Stimulated activated CD8-positive, alpha-beta memory T cell treated with anti-CD3 and anti-CD28 coated beads, Interleukin-4, amount 100 ng/mL, for 4 hours (primary cell): ENCODE measurements at places on chromosomes 4 and X.

GRCh38 chrX:76919761-76920160 lies 492.3 kb downstream of the MAGEE1 start:
- DNase-seq, result no peak

DNA sequence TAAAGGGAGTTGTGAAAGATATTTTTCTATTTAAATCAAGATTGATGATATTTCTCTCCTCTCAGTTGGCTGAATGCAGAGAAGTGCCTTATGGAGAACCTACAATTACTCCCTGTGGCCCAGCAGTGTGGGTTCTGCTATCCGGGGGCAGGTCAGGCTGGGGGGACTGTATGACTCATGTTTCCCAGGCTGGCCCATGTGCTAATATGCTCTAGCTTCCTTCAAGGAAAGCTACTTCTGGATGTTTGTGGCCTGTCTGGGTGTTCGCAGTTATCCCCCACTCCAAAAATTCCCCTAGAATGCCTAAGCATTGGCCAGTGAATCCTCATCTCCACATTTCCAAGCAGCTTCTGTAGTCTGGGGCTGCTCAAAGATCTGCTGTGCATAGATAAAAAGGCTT lies 58.9 kb upstream of the SPP1 start:
- no peak for DNase-seq

GRCh38 chrX:39922926-39923325 lies 174.8 kb downstream of the BCOR start:
- no peak for DNase-seq

DNA sequence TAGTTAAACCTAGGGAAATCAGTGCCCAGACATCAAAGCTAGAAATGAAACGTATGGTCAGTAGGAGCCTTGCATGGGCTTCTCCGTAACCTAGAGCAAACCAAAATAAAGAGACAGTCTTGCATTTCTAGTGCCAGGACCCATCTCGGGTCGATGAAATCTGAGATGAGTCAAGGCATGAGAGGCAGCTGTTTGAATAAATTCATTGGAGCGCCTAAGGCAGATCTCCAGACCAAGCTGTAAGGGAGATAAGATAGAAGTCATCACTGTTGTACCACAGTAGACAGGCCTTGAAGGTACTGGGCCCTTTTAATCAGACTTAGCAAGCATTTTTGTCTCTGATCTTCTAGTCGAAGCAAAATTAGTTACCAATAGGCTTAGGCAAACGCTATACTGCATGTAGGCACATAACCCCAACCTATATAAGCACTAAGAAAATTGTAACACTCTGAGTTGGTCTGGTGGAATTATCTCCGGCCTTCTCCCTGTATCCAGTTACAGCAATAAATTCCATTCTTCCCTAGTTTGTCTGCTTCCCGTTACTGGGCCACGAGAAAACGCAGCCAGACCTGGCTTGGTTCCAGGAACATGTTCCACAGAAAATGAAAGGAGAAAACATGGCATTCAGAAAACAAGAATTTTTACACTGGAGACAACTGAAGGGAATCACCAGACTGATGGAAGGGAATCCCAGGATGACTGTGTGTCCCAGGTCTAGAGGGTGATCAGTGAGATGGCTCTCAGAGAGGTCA lies 21.1 kb upstream of the PAPSS1 start:
- DNase-seq, result no peak

- DNase-seq, result no peak
These were observed 696 bp upstream of the CA5B start for GRCh38 chrX:15737190-15737958.

GRCh38 chr4:173446416-173446815 lies 47.5 kb upstream of the SCRG1 start:
- DNase-seq, result no peak

DNA sequence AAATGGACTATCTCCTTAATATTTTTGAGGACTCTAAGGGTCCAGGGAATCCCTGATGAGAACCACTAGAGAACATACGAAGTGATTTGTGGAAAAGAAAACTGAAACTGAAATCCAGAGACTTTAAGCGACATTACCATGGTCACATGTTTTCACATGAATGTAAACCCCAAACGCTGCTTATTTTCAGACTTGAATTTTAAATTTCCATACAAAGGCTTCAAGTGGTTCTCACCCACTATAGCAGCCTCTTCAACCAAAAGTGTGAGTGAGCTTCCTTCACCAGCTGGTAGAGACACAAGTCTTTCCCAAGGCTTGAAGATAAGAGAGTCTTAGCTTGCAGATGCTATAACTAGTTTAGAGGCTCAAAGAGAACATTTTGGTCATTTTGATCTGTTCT lies 232.7 kb downstream of the MGST2 start:
- DNase-seq, result no peak

DNA sequence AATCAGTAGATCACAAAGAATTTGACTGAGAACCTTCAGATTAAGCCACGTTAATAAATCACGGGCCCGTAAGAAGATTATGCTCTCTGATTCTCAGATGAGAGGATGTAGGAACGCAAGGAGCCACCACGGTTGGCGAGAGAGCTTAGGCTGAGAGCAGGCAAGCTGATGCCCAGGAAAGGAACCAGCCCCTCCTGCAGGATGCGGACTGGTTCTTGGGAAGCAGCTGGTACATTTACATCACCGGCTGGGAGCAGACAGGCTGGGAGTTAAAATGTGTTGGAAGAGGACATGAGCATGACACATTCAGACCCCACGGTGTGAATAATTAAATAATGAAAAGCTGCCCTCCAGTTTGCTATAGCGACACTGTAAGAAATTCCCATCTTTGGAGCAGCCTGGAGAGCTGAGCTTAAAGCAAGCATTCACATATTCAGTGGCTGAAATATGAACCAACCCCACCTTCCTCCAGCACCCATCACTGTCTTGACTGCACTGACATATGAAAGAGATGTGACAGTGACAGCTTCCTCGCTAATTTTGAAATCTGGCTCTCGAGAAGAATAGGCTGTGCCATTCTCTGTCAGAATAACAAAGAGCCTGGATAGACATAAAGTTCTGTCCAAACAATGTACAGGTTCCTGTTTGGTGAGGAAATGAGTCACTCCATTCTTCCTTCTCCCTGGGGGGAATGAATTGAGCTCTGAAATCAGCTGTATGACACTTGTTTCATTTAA lies 33.1 kb downstream of the LNX1 start:
- no peak for DNase-seq

GRCh38 chrX:18394477-18394876 lies 30.9 kb upstream of the CDKL5 start:
- DNase-seq, result no peak

GRCh38 chr4:94913316-94913715 lies 155.6 kb downstream of the BMPR1B start:
- no peak for DNase-seq

DNA sequence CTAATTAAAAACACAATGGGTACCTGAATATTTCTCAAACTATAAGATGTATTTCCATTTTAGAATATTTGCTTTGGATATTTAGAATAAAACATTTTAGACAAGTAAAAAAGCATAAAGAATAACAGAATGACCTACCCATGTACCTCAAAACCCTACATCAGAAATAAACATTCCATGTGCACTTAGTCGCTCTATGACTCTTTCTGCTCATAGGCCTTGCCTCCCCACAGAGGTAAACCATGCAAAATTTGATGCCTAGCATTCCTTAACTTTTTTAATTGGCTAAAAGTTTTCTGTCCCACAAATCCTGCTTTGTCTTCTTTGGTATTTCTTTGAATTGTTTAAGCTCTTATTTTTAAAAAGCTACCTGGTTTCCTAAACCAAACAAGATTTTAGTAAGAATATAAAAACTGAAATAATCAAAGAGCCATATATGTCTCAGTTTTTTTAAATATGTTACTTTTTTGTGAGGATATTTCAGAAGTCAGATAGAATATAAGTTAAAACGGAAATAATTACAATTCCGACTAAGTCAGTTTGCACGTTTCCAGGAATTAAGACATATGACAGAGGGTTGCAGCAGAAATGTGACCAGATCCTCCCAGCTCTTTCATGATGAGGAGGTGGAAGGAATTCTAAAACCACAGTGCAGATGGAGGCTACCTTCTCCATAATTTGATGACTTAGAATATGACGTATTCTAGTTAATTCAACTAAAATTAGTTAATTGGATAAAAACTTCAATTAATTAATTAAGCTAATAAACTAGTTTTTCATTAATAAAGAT lies 102.5 kb downstream of the FIP1L1 start:
- no peak for DNase-seq

GRCh38 chr4:8261851-8262535 lies 7.6 kb upstream of the HTRA3 start:
- no peak for DNase-seq

- DNase-seq, result no peak
These were observed 207.4 kb upstream of the CXCL13 start for GRCh38 chr4:77398256-77398655.

- DNase-seq, result no peak
These were observed 280.1 kb downstream of the PABPC4L start for GRCh38 chr4:133921280-133922195.

- DNase-seq, result no peak
These were observed 8.9 kb downstream of the MSANTD1 start for GRCh38 chr4:3257556-3258482.

DNA sequence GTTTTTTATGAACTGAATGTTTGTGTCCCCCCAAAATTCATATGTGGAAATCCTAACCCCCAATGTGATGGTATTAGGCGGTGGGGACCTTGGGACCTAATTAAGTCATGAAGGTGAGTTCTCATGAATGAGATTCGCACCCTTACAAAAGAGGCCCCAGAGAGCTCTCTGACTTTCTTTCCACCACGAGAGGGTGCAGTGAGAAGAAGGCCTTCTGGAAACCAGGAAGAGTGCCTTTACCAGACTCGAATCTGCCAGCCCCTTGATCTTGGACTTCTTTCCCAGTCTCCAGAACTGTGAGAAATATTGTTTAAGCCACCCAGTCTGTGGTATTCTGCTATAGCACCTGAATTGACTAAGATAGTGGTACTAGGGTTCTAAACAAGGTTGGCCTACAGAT lies 40.8 kb downstream of the STK26 start:
- no peak for DNase-seq

DNA sequence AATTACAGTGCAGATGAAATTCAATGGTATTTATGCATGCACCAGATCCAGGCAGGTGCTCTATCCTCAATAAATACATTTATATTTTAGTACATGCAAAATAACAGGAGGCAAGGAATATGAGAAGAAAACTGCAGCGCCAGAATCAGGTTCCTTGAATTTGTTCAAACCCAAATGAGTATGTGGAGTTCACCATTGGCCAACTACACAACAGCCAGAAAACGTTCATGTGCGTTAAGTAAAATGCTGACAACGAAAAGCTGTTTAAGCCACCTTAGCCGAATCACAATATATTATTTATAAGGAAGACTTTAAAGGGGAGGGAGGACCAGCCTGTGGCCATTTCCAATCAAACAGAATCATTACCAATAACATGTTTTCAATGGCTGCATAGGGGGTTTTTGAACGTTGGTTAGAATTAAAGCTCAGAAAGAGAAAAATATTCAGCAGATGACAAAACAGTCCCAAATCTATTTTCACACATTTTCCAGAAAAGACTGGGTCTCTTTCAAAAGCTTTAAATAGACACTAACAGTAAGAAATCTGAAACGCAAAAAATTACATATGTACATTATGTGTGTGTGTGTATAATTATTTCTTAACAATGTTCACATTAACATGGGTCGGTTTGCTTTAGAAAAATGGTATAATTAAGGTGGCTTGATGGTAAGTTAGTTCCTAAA lies 171.9 kb downstream of the LDB2 start:
- DNase-seq, result no peak

GRCh38 chr4:120858776-120859175 lies 63.8 kb downstream of the PRDM5 start:
- DNase-seq, result no peak

GRCh38 chr4:188435381-188435780 lies 296.1 kb downstream of the TRIML1 start:
- no peak for DNase-seq

GRCh38 chr4:106344647-106344970 lies 24.0 kb downstream of the GIMD1 start:
- DNase-seq, result no peak

GRCh38 chr4:31041853-31042252 lies 321.7 kb downstream of the PCDH7 start:
- DNase-seq, result no peak

GRCh38 chr4:147842573-147842972 lies 110.7 kb downstream of the ARHGAP10 start:
- no peak for DNase-seq

GRCh38 chr4:8464381-8464780 lies 23.8 kb downstream of the TRMT44 start:
- no peak for DNase-seq

- DNase-seq, result no peak
These were observed 89.5 kb downstream of the BMP3 start for GRCh38 chr4:81120055-81120454.

DNA sequence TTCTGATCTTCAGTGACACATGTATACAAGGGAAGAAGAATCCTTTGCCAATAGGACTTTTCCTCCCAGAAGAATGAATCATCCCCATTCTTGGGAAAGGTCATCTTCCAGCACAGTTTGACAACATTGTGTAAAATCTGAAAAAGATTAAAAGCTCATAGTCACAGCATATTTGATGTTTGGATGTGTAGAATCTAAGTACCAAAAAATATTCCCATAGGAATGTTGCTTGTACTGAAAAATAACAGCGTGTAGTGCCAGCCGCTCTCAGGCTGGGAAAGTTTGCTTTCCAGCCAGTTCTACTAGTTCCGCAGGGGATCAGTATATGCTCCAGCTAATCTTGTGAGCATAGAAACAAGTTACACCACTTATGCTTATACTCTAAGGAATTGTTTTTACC lies 74.7 kb upstream of the IL13RA1 start:
- DNase-seq, result no peak

DNA sequence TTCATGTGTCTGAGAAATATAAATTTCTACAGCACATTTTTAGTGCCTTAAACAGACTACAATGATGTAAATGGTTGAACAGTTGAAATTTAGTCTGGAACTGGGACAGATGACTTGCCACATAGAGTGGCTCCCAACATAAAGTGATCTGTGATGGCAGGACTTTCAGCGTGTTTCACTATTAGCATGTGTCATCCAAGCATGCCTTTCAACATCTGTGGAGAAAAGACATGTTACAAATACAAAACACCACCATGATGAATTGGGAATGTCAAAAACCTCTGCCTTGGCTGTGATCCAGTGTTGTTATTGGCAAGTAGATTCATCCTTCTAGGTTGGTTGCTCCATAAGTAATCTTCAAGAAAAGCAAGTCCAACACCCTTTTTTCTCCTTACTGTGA lies 348.7 kb downstream of the MAPK10 start:
- no peak for DNase-seq

DNA sequence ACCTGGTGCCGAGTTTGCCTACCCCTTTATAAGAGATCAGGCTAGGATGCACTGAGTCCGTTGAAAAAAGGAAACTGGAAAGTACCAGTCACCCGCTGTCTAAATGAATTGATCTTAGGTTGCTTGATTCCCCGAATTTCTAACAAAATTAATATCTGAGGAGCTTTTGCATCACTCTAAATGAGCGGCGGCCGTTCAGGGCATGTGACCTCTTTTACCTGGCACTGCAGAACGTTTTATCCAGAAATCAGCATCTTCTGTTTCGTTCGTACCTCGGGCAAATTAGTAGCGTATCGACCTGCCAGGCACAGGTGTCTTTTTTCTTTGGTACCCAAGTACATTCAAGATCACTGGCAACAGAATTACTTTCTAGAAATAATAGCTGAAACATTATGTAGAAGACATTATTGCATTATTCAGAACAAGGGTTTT lies 876 bp downstream of the KLHL2 start:
- DNase-seq, result no peak

GRCh38 chrX:122363112-122363795 lies 820.8 kb upstream of the GRIA3 start:
- DNase-seq, result no peak

GRCh38 chrX:2539586-2539985 lies 38.8 kb upstream of the DHRSX start:
- DNase-seq, result no peak
